ENCODE measurements at places on chromosomes 2 and 18.

DNA sequence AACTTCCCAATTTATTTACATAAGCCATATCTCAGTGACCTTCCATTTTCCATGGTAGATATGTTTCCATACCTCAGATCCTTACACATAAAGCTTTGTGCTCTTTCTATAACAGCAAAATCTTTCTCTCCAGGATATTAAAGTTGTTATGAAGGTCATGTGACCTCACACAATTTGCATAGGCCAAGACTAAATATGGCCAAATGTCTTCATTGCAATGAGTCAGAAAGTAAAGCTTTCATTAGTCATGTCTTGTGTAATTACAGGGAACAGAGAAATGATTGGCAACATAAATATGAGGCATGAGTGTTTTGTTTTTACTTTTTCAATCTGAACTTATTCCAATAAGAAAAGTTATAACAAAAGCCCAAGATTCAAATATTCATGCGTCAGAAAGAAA lies 243.5 kb downstream of the ASXL3 start:
- DNase-seq = no peak

DNA sequence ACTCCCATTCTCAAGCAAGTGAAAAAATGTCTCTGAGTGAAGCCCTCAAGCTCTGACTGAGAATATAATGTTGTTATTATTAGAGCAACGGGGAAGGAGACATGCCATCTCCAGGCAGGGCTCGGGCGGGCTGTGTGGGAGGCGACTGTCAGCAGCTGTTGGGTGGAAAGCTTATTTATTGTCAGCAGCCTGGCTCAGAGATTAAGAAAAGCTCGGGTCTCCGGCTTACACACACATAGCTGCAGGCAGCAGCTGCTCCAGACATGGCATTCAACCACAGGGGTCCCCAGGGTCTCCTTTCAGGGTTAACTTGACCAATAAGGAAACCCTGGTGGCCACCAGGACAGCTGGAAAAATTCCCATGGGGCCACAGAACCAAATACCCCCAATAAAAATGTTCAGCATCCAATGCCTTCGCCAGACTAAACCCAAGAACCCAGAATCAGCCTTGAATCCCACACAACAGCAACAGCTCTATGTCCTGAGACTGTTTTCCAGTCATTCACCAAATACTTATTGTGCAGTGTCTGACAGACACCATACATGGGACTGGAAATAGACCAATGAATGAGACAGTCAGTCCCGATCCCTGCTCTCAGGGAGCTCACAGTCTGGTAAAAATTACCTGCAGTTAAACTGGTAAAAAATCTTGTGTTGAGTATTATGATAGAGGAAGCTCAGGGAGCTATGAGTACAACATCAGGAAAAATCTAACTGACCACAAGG lies 70.5 kb upstream of the RTN4 start:
- DNase-seq = no peak

GRCh38 chr2:9748577-9748976 lies 94.7 kb upstream of the TAF1B start:
- DNase-seq = peak; percentile 21

DNA sequence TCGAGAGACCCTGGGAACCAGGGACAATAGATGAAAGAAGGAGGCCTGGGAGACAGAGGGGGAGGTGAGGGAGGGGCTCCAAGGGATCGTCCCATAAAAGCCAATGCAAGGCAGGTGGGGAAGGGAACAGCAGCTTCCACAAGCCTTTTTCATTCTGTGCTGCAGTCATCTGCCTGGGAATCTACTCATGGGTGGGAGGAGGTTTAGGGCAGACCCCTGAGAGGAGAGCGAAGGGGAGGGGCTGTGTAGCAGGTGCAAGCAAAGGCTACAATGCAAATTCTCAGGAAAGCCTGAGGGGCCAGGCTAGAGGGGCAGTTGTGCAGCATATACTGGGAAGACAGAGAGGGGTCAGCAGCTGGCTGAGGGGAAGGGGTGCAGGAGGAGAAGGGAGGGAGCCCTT lies 135.4 kb downstream of the SETBP1 start:
- no peak for DNase-seq

DNA sequence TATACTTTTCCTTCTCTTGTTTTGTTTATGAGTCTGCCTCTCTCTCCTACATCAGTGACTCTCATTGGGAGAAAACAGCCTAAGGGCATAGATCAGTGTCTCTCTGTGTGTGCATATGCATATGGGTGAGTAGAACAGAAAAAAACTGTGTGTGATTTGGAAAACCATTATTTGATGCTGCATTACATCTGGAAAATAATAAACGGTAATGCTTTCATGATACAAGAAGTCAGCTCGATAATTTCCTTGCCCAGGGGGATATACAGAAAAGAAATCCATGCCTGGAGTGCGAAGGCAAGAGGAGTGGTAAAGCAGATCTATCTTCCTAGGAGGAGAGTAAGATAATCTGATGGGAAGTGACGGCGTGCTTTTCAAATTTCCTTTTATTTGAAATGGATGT lies 221.5 kb upstream of the LYPD1 start:
- no peak for DNase-seq

GRCh38 chr2:137838255-137839092 lies 125.8 kb upstream of the HNMT start:
- no peak for DNase-seq

- DNase-seq = no peak
Measured at GRCh38 chr18:79815657-79816056, 17.9 kb downstream of the KCNG2 start.

GRCh38 chr2:144702051-144702450 lies 182.1 kb upstream of the ZEB2 start:
- no peak for DNase-seq

- DNase-seq = no peak
Measured at GRCh38 chr2:20339012-20339411, 11.6 kb downstream of the PUM2 start.

DNA sequence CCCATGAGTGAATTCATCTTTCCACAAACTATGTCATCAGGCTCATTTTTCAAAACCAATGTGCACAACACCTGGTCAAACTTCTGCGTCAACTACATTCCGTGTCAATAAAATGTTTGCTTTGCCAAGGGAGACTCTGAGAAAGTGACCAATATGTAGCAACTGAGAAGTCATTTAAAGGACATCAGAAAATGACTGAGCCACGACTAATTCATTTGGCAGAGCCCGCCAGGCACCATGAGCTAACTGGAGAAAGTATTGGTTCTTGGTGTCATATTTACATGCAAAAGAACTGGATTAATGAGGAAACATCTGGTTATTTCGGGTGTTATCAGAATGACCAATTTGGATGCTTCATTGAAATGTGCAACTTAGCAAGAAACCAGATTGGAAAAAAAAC lies 7.2 kb downstream of the RND3 start:
- DNase-seq = no peak

GRCh38 chr2:235005023-235005422 lies 53.2 kb downstream of the SH3BP4 start:
- no peak for DNase-seq

DNA sequence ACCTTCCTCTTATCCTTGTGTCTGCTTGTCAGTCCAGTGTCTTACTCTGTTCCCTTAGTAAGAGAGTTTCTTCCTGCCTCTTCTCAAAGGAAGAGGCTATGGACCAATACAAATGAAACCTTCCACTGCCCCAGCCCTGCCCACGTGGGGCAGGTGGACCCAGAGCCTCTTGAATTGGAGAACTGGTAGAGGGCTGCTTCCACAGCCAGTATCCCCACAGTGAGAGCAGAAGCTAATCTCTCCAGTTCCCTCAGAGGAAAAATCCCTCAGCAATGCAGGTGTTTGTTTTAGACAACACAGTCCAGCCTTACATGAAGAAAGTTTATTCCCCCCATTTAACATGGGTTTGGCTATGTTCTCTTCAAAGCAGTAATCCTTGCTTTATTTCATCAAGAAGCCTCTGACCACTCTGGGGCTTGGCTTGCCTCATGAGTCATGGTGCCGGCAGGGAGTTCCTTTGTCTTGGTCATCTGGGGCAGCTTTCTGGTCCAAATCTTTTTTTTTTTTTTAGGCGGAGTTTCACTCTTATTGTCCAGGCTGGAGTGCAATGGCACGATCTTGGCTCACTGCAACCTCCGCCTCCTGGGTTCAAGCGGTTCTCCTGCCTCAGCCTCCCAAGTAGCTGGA lies 6.5 kb upstream of the CYBRD1 start:
- DNase-seq = no peak

GRCh38 chr2:236939271-236939670 lies 146.4 kb upstream of the COPS8 start:
- DNase-seq = no peak

Measured in stimulated activated naive CD8-positive, alpha-beta T cell treated with anti-CD3 and anti-CD28 coated beads, Interleukin-15, amount 100 ng/mL, for 72 hours (primary cell).